CD4-positive, alpha-beta T cell treated with Interleukin-1 beta for 1 hour (primary cell): ENCODE measurements at places on chromosomes 1 and 21.

- DNase-seq, result no peak
Observed at GRCh38 chr1:52677076-52677806, 20.9 kb downstream of the COA7 start.

DNA sequence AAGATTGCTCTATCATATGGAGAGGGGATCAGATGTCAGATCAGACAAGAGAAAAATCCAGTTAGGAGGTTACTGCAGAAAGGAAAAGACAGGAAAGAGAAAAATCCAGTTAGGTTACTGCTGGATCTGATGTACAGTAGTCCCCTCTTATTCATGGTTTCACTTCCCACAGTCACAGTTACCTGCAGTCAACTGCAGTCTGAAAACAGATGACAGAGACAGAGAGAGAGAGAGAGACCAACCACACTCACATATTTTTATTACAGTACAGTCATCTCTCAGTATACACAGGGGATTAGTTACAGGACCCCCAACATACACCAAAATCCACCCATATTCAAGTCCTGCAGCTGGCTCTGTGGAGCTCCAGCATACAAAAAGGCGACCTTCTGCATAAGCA, 29.3 kb downstream of the NUP133 start:
- DNase-seq, result no peak

DNA sequence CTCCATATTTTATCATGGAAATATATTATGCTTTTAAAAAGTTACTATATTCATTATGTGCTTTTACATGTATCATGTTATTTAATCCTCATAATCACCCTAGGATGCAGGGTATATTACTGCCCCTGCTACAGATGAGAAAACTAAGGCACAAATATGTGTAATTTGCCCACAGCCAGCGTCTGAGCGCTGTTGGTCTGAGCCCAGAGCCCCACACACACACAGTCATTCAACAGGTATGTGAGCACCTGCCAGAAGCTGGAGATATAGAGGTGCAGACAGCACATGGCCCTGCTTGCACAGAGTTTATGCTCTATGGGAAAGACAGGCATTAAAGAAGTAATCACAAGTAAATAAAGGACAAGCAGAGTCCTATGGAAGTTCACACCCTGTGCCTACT, 49.8 kb upstream of the SEC16B start:
- DNase-seq, result no peak

GRCh38 chr1:46535063-46535462, 16.4 kb downstream of the KNCN start:
- peak; percentile 6 for DNase-seq

DNA sequence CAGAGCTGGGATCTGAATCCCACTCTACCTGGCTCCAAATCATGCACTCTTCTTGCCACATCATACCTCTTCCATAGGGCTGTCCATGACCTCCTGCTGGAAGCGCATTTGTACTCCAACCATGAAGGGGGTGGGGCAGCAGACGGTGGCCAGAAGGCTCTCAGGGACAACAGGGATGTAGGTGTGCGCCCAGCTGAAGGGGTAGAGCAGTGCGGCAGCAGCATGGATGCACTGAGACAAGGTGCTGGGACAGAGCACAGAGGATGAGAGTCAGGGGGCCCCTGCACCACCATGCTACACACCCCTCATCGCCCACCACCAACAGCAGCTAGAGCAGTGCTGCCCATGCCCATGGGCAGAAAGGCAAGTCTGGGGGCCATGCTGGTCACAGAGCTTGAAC, 8.4 kb downstream of the DENND2D start:
- no peak for DNase-seq

DNA sequence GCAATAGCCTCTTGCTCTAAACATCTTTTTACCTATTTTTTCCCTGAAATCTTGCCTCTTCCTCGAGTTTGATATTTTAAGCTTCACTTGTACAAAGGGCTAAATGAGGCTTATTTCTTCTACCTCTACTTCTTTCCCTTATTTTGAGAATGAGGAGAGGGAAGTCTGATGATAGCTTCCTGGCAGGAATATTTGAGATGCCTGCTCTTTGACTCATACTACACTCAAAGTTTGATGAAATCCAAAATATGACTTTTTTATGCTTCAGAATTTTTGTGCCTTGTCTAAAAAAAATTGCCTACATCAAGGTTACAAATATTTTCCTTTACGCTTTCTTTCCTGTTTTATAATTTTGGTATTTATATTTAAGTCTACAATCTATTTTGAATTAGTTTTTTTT, 624.4 kb upstream of the PLXNA2 start:
- DNase-seq, result no peak

- DNase-seq, result no peak
Observed at GRCh38 chr1:240602189-240602588, 9.8 kb downstream of the GREM2 start.

DNA sequence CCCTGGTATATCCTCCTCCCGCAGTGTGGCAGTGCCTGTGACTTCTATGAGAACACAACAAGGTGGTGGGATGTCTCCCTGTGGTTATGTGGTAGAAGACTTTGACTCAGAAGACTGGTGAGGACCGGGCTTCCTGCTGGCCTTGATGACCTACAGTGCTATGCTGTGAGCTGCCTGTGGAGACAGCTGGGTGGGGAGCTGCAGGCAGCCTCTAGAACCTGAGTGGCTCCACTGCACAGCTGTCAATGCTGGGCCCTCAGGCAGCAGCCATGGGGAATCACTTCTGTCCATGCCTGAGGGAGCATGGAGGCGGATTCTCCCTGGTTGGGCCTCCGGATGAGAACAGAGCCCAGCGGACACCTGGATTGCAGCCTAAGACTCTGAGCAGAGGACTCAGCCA, 14.9 kb downstream of the SLC1A7 start:
- peak; percentile 40 for DNase-seq

DNA sequence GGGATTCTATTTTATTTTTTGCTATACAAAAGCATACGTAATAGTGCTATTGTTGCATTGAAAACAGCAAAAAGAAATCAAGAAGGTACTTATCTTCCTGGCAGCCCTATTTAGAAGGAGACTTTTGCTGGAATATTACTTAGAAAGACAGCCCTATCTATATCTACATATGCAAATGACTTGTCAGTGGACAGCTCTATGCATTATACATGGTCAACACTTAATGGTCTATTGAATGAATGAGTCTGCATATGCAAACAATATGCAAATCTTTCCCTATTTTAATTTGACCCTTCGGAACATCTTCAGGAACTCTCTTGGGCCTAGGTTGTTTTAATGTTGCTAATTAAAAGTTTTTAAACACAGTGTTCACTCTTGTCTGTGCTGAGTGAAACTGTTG, 110.8 kb downstream of the PLXNA2 start:
- DNase-seq, result no peak

GRCh38 chr1:228305721-228306152, 97.9 kb downstream of the OBSCN start:
- DNase-seq, result no peak

- no peak for DNase-seq
Observed at GRCh38 chr1:205497351-205497750, 7.1 kb upstream of the CDK18 start.

- no peak for DNase-seq
Observed at GRCh38 chr1:168613691-168614231, 37.4 kb downstream of the XCL1 start.
